ENCODE measurements at places on chromosomes 2 and 18.

- DNase-seq, result peak; percentile 50
Measured at GRCh38 chr2:41782306-41783158, 265.3 kb upstream of the PKDCC start.

- DNase-seq, result no peak
Measured at GRCh38 chr2:3535794-3536681, 16.7 kb upstream of the ADI1 start.

GRCh38 chr2:230930928-230931555 lies 6.0 kb upstream of the GPR55 start:
- no peak for DNase-seq

- DNase-seq, result peak; percentile 59
Measured at GRCh38 chr2:35428548-35428947, 927.0 kb upstream of the CRIM1 start.

- DNase-seq, result no peak
Measured at GRCh38 chr2:80050246-80050645, 254.3 kb downstream of the LRRTM1 start.

- peak; percentile 21 for DNase-seq
Measured at GRCh38 chr2:40364151-40364874, 87.6 kb downstream of the SLC8A1 start.
